Hypothalamus (tissue), 51 donors: ENCODE measurements at places on chromosomes 4 and X.

- no peak for DNase-seq
These were observed 40.4 kb downstream of the SLC2A9 start for GRCh38 chr4:9980898-9981297.

DNA sequence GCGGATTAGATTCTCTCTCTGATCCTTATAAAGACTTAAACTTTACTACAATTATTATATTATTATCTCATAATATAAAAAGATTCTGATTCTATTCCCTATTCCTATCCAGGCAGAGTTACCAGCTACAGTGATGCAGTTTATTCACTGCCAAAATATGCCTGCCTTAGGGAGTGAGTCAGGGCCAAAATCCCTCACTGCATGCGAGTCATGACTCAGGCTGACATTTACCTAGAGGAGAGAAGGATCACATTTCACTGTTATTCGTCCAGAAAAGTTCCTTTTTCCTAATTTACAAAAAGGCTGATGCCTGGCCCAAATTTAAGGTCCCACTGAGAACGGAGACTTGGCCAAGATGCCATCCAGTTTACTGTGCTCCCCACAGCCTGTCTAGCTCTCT, 168.5 kb upstream of the LDB2 start:
- DNase-seq = no peak

DNA sequence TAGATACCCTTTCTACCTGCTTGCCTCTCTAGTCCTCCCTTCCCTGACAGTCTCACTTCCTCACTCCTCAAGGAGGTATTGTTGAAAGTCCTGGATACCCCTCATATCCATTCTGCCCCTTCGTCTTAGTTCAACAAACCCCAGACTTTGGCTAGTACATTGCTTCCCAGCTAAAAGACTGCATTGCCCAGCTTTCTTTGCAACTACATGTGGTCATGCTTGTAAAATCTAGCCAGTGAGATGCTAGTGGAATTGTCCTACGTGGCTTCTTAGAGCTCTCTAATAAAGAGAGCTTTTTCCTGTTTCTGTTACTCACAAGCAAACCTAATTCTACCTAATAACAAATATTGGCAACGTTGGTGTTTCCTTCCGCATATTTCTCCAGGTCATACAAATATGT, 237.9 kb upstream of the PSAPL1 start:
- DNase-seq = no peak

DNA sequence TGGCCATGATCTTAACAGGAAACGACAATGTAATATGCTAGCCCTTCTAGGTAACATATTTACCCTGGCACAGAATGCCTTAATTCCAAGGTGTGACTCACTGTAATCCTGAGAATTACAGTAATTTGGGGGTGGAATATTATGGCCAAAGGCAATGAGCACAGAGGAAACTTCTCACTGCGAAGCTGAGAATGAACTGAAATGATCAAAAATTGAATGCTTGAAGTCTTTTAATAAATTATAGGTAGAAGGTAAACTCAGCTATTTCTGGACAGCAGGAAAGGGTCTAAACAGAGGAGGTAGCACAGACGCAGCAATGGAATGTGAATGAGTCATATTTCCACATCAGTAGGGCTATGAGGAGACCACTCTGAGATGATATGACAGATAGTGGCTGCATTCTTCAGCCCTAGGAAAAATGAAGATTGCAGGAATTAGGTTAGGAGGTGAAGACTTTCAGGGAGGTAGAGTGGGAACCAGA, 312.6 kb downstream of the PACRGL start:
- DNase-seq = no peak

DNA sequence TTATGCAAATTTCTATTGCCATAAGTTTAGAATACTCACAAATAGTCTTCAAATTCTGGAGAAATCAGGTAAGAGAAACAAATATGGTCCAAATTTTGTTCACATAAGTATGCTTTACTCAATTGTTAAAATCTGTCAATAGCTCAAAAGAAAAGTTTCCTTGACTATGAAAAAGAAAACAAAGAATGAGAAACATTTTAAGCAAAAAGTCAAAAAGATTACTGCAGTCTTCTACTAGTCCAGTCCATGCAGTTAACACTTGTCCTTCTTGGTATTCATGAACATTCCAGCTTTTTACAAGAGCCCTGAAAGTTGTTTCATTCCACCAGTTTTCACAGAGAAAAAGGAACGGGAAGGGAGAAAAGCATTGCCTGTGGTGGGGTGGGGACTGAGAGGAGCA, 54.7 kb upstream of the ZXDA start:
- no peak for DNase-seq

GRCh38 chrX:9269134-9269533, 195.7 kb upstream of the TBL1X start:
- no peak for DNase-seq

- DNase-seq = no peak
These were observed 75.5 kb upstream of the ADRA2C start for GRCh38 chr4:3690551-3691152.

DNA sequence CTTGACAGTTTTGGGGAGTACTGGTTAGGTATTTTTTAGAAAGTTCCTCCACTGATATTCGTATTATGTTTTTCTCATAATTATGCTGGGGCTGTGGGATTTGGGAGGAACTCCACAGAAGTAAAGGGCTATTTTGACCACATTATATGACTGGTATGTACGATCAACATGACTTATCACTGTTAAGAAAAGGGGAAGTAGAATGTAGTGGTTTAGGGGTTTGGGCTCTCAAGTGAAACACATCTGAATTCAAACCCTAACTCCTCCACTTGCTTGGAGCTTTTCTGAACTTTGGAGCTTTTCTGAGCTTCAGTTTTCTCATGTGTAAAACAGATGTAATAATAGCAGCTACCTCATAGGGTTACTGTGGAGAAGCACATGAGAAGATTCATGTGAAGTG, 96.4 kb upstream of the C1GALT1C1 start:
- DNase-seq = no peak

GRCh38 chr4:7195141-7195515, 2.8 kb downstream of the SORCS2 start:
- DNase-seq = no peak

DNA sequence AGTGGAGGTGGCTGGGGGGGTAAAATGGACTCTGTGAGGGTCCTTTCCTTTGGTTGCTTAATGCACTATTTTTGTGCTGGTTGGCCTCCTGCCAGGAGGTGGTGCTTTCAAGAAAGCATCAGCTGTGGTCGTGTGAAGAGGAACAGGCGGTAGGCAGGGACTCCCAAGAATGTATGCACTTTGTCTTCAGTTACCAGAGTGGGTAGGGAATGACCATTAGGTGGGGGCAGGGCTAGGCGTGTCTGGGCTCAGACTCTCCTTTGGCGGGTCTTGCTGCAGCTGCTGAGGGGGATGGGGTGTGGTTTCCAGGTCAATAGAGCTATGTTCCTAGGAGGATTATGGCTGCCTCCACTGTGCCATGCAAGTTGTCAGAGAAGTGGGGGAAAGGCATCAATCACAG, 509.0 kb downstream of the PCDH19 start:
- DNase-seq = no peak

DNA sequence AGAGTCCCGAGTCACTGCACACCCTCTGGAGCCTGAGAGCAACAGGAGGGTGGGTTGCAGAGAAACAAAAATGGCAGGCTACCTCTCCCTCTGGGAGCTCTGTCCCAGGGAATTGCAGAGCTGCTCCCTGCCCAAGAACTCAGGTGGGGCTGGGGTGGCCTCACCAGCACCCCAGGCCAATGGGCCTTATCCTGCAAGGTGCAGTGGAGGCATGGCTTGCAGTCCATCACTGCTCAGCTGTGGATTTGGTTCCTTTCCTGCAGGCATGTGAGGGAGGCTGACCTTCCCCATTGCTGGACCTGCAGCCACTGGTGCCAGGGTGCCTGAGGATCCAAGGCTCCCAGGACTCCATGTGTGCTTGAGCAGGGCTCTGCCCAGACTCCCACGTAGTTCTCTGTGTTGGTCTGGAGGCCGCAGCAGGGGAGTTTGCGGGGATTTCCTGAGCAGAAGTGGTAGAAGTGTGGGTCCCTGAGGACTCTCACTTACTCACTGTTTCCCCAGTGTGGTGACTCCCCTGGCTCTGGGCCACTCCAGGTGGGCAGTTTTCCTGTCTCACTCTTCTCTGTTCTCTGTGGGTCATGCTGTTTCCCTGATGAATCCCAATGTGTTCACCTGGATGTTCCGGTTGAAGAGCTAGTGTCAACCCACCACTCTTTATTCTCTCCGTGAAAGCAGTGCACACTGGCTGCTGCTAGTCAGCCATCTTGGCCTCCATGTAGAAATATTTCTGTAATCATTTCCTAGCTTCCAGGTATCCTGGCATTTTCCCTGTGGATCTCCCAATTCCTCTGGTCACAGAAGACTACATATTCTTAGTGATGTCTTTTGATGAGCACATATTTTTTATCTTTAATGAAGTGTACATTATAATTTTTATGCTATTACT, 82.3 kb downstream of the ARHGAP24 start:
- DNase-seq = no peak

DNA sequence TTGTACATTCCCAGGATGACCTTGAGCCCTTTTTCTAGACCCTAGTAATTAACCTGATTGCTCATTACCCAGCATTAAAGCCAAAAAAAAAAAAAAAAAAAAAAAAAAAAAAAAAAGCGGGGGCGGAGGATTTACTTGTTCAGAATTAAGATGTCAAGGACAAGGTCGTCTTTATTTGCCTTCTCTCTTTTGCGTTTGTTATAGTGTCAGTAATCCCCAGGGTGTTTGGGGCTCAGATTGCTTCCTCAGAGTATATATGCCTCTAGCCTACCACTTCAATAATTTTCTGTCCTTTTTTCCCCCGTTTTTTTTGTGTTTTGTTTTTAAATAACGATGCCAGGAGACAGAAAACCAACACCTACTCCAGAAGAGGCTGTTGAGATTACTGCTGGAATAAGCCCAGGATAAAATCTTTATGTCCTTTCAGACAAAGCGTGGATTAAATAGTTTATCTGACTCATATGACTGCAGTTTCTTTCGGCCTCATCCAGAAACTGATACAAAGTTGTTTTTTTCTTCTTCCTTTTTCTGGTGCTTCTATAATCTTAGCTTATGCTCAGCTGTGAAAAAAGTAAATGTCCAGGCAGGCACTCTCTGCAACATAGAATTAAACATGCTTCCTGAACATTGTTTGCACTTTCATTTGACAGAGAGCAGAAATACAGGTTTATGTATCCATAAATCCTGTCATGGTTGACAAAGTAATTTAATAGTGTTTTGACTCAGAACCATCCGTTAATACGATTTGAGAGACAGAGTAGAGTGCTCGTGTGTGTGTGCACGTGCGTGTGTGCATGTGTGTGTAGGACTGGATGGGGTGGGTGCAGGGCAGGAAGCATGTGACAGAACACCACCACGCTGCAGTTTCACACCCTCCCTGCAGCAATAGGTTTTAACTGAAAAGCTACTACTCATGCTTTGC, 138.6 kb downstream of the AFF1 start:
- DNase-seq = peak; percentile 40

GRCh38 chrX:40156470-40157227, 58.9 kb upstream of the BCOR start:
- DNase-seq = no peak

DNA sequence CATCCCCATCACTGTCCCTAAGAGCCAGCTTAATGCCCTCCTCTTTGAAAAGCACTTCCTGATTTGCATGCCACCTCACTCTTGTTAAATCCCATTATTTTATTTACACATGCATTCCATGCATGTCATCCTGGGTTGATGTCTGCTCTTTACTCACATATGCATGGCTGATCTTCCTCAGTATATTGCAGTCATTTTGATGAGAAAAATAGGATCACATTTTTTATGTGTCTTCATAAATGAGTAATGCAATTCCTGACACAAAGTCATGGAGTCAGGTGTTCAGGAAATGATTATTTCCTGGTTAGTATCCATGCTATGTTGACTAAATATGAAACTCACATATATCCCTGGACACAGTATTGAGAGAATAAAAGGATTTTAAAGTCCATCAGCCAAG, 204.7 kb downstream of the SLIT2 start:
- no peak for DNase-seq

DNA sequence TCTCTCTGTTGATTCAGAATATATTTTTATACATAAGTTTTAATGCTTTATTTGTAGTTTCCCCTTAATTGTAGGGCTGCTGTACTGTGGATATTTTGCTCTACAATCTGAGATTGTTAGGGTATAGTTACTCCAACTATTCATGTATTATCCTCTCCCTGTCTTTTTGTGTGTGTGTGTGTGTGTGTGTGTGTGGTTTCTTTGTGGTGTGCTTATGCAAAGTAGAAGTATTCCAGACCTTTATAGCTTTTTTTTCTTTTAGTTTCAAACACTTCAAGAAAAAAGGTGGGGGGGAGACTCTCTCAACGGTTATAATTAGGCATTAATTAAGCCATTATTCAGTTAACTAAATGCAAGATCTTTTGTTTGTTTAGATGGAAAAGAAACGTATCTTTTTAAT, 6.7 kb downstream of the SMAD1 start:
- DNase-seq = no peak

DNA sequence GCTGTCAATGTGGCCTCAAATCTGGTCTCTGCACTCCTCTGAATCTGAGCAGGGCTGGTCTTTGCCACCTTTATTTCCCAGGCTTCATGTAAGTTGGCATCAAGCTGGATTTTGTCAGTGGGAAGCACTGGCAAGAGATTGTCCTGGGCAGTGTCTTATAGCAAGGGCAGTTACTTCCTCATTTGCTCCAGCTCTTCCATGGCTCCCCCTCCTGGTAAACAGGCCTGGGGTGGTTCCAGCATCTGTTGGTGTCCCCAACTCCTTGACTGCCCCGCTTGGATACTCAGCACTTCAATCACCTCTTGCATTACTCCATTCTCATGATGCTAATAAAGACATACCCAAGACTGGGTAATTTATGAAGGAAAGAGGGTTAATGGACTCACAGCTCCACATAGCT, 15.0 kb upstream of the REST start:
- no peak for DNase-seq
